ENCODE measurements at places on chromosomes 2 and 18.

DNA sequence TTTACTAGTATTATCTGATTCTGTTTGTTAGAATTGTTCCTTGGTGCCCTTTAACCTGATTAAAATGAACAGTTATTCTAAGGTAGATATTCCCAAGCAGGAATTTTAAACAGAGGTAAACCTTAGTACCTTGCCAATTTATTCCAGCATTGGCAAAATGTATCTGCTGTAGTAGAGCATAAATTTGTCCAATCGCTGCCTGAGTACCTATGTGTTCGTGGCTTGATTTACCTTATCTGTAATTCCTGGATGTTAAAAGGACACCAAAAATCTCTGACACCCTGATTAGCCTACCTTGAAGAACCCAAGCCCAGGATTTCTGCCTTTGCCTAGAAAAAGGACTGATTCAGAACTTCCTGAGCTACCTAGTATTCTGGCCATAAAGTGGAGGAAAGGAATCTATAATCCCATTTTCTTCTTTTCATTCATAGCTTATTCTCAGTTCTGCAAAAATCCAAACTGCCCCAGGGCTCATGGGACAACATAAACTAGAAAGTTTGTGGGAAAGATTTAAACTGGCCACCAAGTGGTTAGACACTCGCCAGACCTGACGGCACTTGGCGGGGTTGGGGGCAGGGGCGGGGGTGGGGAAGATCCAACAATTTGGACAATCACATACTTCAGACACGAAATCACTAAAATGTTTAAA, 16.2 kb upstream of the ZCCHC2 start:
- no peak for DNase-seq

DNA sequence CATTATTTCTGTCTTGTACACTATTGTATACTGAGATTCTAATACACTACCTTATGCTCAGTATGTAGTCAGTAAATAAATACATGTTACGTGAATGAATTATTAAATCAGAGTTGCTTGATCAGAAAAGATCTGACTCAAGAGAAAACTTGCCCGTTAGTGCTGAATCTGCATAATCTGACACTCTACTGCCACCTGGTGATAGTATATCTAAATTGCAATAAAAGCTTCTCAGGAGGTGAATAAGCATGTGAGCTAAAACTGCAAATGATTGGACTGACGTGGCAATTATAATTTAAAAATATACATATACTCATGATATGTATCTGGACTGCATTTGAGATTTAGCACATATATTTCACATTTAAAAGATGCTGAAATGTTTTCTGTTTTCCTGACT, 70.4 kb downstream of the KIAA1328 start:
- DNase-seq = peak; percentile 21

DNA sequence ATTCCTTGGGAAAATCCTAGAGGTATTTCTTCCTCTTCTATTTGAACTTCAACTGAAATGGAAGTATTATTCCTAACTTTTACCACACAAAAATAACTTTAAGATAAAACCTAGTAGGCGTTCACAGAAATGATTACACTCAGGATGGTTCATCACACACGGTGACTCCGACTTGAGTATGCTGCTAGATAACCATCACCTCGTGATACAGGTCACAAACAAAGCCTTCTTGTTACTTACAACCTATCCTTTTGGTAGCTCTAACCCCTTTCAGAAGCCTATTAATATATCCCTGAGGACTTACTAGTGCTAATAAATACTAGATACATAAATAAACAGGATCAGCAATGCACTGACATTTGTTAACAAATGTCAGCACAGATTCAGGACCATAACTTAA, 101.0 kb upstream of the DNER start:
- no peak for DNase-seq

DNA sequence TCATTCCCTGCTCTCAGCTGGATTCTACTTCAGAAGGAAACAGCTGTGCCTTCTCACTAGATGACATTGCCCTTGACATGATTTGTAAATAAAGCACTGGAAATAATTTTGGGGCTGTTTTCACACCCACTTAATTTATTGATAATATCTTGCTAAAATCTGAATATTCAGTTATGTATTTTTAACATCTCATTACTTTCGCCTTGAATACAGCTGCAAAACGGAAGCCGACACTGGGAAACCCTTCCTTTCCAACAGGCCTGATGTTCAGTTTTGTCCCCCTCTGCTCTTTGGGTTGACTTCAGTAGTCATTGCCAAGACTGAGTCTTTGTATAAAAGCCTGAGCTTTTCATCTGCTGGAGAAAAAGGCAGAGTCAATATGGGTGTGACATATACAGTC, 82.7 kb downstream of the DOCK10 start:
- no peak for DNase-seq

DNA sequence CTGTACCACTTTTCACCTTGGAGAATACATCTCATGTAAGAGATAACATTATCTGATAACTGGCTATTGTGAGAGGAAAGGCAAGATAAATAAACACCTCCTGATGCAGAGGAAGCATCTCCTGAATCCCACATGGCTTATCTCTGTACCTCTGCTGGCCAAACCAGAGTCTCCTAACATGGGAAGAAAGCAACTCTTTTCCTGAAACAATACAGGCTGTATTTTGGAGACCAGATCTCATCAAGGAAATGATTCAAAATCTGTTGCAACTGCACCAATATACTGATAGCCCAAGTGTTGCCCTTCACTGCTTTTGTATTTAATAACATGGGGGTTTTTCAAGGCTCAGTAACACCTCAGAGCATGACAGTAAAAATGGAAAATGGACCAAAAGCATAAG, 106.9 kb downstream of the MREG start:
- DNase-seq = no peak

GRCh38 chr2:175631245-175631623, 370.8 kb downstream of the LNPK start:
- no peak for DNase-seq

DNA sequence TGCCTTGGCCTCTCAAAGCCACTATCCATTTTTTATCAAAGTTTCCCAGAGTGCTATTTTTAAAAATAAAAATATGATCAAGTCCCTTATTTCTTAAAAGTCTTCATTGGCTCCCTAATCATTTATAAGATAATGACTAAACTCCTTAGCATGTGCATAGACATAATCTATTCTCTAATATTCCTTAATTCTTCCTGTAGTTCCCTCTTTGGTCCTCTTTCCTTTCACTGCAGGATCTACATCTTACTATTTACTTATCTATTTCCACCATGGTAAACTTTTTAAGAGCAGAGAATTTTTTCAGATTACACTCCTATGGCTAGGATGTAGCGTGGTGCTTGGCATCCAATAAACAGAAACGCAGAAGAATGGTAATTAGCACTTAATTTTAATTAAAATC, 19.0 kb downstream of the IDH1 start:
- no peak for DNase-seq

GRCh38 chr18:46174342-46175041, 70.3 kb downstream of the HAUS1 start:
- peak; percentile 32 for DNase-seq

- peak; percentile 64 for DNase-seq
Observed at GRCh38 chr2:86368161-86368824, 30.9 kb upstream of the REEP1 start.

DNA sequence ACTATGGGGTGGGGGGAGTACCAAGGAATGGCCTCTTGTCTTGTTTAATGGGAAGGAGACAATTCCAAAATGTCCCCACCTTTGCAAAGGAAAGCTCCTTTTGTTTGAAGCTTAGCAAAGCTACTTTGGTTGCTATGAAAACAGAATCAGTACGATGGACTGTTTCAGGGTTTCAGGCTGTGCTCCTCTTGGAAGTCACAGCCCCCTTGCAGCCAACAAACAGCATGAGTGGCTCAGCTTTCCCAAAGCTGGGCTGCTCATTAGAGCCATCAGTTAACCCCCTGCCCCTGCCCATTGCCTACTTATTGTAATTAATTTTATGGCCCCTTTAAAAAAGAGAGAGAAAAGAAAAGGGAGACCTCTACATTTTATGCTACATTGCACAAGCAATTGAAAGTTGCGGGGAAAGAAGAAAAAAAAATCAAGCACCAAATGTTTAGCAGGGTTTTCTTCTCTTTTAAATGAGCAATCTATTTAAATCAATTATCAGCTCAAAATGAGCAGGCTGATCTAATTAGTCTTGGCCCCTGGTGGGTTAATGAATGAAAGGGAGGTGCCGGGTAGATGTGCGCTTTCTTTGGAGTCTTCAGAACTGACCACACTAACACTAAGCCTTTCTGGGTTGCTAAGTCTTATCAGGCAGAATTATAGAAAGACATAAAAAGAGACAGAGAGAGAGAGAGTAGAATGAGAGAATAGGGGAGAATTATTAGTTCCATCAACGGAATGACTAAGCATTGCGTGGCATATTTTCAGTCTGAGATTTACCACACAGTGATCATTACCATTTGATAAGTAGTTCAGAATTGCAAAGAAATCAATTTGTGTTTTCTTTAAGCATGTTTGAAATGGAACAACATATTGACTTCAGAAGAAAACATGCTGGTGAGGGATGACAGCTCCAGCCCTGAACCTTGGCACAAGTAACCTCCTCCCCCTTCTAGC, 284.9 kb downstream of the INSIG2 start:
- DNase-seq = no peak

- no peak for DNase-seq
Observed at GRCh38 chr2:72415241-72415661, 267.6 kb upstream of the CYP26B1 start.

DNA sequence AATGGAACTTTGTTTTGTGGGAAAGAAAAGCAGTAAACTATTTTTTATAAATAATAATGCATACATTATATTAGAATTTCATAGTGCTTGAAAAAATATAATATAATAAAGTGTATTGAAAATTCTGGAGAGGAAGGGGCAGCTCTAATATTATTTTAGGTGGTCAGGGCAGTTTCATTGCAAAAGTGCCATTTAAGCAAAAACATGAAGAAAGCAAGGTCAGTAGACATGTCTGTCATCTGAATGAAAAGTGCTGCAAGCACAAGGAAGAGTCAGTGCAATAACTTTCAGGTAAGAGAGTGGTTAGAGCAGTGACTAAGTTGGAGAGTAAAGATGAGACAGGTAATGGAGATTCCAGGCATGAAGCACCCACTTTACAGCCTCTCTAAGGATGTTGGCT, 435.6 kb upstream of the REG3G start:
- no peak for DNase-seq

DNA sequence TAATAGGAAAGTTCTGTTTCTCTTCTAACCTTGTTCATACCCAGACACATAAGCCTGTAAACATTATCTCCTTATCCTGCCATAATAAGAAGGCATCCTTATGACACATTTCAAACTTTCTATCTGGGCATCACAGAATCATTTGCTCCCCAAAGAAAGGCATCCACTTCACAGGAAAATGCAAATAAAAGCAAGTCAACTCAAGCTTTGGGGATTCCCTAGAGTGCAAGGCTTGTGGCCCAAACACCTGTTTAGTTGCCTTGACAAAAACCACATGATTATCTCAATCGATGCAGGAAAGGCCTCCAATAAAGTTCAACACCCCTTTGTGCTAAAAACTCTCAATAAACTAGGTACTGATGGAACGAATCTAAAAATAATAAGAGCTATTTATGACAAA, 195.7 kb upstream of the GALNT5 start:
- DNase-seq = no peak

GRCh38 chr2:178943745-178944144, 106.2 kb downstream of the CCDC141 start:
- DNase-seq = no peak

DNA sequence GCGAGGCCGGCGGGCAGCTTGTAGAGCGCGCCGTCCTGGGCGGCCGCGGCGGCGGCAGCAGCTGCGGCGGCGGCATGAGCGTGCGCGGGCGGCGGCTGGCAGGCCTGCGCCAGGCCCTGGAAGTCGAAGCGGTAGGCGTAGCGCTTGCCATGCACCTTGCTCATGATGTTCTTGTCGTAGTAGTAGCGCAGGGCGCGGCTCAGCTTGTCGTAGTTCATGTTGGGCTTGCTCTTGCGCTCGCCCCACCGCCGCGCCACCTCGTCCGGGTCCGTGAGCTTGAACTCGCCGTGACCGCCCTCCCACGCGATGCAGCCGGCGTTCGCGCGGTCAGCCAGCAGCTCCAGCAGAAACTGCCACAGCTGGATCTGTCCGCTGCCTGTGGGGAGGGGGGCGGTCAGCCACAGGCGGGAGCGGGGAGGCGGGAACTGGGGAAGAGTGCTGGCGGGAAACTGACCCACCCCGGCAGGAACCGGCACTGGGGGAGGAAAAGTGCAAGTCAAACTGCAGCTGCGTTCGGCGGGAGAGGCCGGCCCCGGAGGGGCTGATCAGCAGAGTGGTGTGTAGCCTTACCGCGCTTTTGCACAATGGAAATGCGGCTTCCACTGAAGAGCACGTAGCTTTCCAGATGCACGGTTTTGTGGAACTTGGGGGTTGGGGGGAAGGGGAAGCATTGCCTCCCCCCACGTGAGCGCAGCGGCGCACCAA, 3.0 kb downstream of the FEV start:
- peak; percentile 12 for DNase-seq

DNA sequence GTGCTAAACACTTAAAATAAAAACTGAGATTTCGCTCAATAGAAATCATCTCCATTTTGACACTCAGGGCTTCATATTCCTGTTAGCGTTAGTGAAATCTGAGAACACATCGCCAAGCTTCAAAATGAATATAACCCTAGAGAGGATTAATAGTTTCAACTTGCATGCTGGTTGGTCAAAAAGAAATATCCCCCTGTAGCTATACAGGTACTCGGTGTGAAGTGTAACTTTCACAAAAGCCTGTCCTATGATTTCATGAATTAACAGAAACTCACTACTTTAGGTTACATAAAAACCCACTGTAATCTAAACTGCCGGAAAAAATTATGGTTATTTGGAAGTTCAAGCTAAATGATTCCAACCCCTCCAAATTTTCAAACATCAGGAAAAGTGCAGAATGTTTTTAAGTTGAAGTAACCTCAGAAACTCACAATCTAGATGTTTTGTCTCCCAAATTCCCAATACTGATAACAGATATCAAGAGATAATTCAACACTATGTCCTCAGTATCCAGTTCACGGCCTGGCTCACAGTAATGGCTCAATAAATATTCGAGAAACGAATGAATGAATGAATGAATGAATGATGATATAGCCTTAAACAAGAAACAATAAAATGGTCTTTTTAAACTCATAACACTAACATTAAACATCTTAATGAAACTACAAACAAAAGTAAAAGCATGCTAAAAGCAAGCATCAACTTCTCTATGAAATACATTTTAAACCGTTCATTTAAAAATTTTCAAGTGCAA, 2.5 kb downstream of the TLK1 start:
- no peak for DNase-seq

DNA sequence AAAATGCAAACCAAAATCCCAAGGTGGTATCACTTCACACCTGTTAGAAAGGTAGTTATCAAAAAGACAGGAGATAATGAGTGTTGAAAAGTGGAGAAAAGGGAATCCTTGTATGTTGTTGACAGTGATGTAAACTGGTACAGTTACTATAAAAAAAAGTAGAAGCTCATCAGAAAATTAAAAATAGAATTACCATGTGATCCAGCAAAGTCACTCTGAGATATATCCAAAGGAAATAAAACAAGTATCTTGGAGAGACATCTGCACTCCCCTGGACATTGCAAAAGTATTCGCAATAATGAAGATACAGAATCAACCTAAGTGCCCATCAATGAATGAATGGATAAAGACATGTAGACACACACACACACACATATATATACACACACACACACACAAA, 208.3 kb upstream of the PIEZO2 start:
- no peak for DNase-seq
